ENCODE measurements at places on chromosomes 4 and X. TPM values are rescaled to one million over a fixed set of nuclear protein-coding genes. Genes with fewer than 3 reads are reported as not detected.

DNA sequence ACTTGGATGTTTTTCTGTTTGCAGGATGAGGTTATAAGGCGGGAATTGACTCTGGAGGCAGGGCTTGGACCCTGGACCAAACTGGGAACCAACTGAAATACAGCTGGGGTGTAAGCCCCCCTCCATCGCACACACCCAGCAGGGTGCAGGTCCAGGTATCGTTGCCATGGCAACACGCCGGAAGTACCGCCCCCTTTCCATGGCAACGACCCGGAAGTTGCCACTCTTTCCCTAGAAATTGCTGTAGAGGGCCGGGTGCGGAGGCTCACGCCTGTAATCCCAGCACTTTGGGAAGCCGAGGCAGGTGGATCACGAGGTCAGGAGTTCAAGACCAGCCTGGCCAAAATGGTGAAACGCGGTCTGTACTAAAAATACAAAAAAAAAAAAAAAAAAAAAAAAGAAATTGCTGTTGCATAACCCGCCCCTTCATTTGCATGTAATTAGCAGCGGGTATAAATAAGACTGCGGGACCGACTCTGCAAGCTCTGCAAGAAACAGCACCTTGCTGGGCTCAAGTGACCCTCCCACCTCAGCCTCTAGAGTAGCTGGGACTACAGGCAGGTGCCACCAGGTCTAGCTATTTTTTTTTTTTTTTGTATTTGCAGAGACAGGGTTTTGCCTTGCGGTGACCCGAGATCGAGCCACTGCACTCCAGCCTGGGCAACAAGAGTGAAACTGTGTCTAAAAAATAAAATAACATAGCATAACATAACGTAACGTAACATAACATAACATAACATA lies 139.6 kb downstream of the CRLF2 start:
- no peaks in the 10 kb centered on the region for H3K4me1 ChIP-seq
- DNase-seq: no peak
- no peak overlapping the region for H3K27ac ChIP-seq
- H3K27me3 ChIP-seq: peaks cover 2% of the 10 kb centered on the region
- no peaks in the 10 kb centered on the region for H3K36me3 ChIP-seq
- no peak overlapping the region for H3K4me3 ChIP-seq

The ITGB1BP2 gene
- 2.1 TPM for total RNA-seq

The CXCL3 gene
- total RNA-seq: 2.1 TPM

GRCh38 chr4:124037236-124037635 lies 640.6 kb downstream of the SPRY1 start:
- no peak overlapping the region for H3K4me3 ChIP-seq
- no peak overlapping the region for H3K27ac ChIP-seq
- DNase-seq: no peak
- peaks cover 33% of the 10 kb centered on the region for H3K4me1 ChIP-seq

- no peaks in the 10 kb centered on the region for H3K36me3 ChIP-seq
- H3K4me3 ChIP-seq: no peak overlapping the region
- DNase-seq: no peak
These were observed 273.2 kb downstream of the ADGRL3 start for GRCh38 chr4:61473306-61473705.

The NUP62CL gene
- total RNA-seq: not detected

GRCh38 chr4:74316397-74316796 lies 8.1 kb downstream of the EPGN start:
- H3K27me3 ChIP-seq: no peaks in the 10 kb centered on the region
- no peaks in the 10 kb centered on the region for H3K36me3 ChIP-seq
- no peak overlapping the region for H3K4me3 ChIP-seq
- DNase-seq: no peak

The TEX13B gene
- total RNA-seq: not detected

DNA sequence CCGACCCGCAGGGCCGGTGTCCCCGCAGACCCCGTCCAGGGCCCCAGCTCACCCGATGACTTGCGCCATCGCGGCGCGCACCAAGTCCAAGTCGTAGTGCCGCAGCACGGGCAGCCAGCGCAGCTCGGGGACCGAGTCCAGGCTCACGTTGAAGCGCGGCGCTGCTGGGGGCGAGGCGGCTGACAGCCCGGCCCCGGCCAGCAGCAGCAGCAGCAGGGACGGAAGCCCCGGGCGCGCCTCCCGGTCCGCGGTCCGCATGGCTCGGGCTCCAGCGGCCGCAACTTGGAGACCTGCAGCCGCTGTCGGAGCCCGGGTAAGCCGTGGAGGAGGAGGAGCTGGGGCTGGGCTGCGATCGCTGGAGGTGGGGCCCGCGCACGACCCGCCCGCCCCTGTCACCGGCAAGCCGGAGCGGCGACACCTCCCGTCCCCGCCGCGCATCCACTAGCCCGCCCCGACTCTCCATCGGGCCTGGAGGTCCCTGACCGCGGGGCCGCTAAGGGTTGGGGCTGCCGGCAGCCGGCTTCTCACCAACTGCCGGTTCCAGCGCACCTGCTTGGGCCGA lies at the start of gene NAAA:
NAAA (minus strand) TSS at position 322 of the 562 bp plus-strand sequence; CDS start at position 258, 64 bp downstream.
- peak within 1 kb of the TSS; percentile 89 for H3K27ac ChIP-seq
- peak; percentile 88 for DNase-seq
- H3K4me3 ChIP-seq: peak within 1 kb of the TSS; percentile 94
- H3K36me3 ChIP-seq: peaks cover 2% of the 10 kb centered on the region
- H3K4me1 ChIP-seq: peaks cover 18% of the 10 kb centered on the region

The VCX3A gene
- total RNA-seq: 0.63 TPM

The SLC25A14 gene
- 12.8 TPM for total RNA-seq

The UBE2A gene
- total RNA-seq: 66.5 TPM

DNA sequence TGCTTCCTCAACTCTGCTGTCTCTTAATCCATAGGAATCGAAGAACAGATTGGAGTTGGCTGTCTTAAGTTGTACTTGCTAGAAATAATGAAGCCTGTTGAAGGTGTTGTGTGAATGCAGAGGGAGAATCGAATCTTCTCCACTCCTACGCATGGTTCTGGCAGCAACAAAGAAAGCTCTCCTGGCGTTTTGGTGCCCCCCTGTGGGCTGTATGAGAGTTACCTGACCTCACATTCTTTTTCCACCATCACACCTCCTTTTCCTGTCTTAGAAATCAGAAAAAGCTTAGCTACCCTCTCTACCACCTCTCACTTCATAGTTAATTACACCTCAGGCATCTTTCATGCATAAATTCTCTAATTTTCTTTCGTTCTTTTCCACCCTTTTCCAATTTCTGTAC lies 16.3 kb downstream of the KLF8 start:
- no peak for DNase-seq
- no peak overlapping the region for H3K27ac ChIP-seq
- H3K36me3 ChIP-seq: no peaks in the 10 kb centered on the region
- H3K27me3 ChIP-seq: no peaks in the 10 kb centered on the region

The PAGE2B gene
- total RNA-seq: not detected

GRCh38 chr4:137209240-137209639 lies 323.1 kb downstream of the PCDH18 start:
- no peak for DNase-seq
- no peak overlapping the region for H3K27ac ChIP-seq
- H3K4me3 ChIP-seq: no peak overlapping the region
- H3K27me3 ChIP-seq: no peaks in the 10 kb centered on the region
- H3K4me1 ChIP-seq: peaks cover 12% of the 10 kb centered on the region
- H3K36me3 ChIP-seq: no peaks in the 10 kb centered on the region

DNA sequence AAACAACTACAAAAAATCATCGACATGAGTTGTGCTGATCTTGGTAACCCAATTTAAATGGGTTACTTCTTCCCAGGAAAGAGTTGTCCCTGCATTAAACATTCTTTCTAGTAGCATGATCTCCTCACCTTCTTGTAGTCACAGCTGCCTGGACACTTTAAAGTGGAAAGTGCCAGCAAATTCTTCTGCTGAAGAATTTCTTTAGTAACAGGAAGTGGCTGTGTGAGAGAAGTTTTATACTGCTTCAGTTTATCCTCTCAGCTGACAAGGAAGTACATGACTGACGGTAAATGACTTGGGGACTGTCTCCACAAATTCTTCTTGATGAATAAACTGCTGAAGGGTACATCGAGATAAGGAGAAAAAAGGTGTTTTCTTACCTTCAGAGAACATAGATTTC lies 18.2 kb upstream of the TNIP3 start:
- H3K36me3 ChIP-seq: no peaks in the 10 kb centered on the region
- peaks cover 8% of the 10 kb centered on the region for H3K27me3 ChIP-seq
- no peak for DNase-seq
- peaks cover 3% of the 10 kb centered on the region for H3K4me1 ChIP-seq
- H3K27ac ChIP-seq: no peak overlapping the region

GRCh38 chrX:39630344-39630743 lies 467.4 kb downstream of the BCOR start:
- H3K36me3 ChIP-seq: no peaks in the 10 kb centered on the region
- H3K27me3 ChIP-seq: peaks cover 13% of the 10 kb centered on the region
- H3K4me1 ChIP-seq: no peaks in the 10 kb centered on the region
- H3K4me3 ChIP-seq: no peak overlapping the region

- H3K27ac ChIP-seq: no peak overlapping the region
- no peaks in the 10 kb centered on the region for H3K27me3 ChIP-seq
- DNase-seq: no peak
- peaks cover 6% of the 10 kb centered on the region for H3K4me1 ChIP-seq
- H3K4me3 ChIP-seq: no peak overlapping the region
These were observed 202.1 kb upstream of the ANXA10 start for GRCh38 chr4:167890226-167890625.

GRCh38 chr4:30443289-30443688 lies 276.9 kb upstream of the PCDH7 start:
- H3K27ac ChIP-seq: no peak overlapping the region
- no peaks in the 10 kb centered on the region for H3K4me1 ChIP-seq
- H3K4me3 ChIP-seq: no peak overlapping the region
- DNase-seq: no peak
- H3K27me3 ChIP-seq: no peaks in the 10 kb centered on the region
- no peaks in the 10 kb centered on the region for H3K36me3 ChIP-seq

All from osteocyte (in vitro differentiated cells).